AG10803 (cell line): ENCODE measurements at places on chromosomes 3 and 15.

GRCh38 chr3:37852097-37852496, 9.6 kb upstream of the CTDSPL start:
- peak; percentile 59 for DNase-seq

GRCh38 chr3:54360320-54360719, 238.0 kb downstream of the CACNA2D3 start:
- DNase-seq = no peak

DNA sequence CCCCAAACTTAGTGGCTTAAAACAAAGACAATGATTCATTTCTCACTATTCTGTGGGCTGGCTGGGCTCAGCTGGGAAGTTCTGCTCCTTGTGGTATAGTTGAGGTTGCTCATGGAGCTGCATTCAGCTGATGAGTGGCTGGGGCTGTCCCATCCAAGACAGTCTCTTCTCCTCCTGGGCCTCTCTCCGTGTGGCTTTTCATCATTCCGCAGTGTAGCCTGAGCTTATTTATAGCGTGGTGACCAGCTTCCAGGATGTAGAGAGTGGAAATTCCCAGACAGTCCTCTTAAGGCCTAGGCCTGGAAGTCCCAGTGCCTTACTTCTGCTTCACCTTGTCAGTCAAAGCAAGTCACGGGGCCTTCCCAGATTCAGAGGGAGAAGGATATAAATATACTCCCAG, 136.7 kb upstream of the DAZL start:
- peak; percentile 84 for DNase-seq

- peak; percentile 86 for DNase-seq
Observed at GRCh38 chr3:55162031-55162795, 234.4 kb upstream of the LRTM1 start.

GRCh38 chr15:78840661-78841375, 29.6 kb upstream of the ADAMTS7 start:
- peak; percentile 11 for DNase-seq

- DNase-seq = no peak
Observed at GRCh38 chr15:78104119-78104479, 11.7 kb downstream of the SH2D7 start.

DNA sequence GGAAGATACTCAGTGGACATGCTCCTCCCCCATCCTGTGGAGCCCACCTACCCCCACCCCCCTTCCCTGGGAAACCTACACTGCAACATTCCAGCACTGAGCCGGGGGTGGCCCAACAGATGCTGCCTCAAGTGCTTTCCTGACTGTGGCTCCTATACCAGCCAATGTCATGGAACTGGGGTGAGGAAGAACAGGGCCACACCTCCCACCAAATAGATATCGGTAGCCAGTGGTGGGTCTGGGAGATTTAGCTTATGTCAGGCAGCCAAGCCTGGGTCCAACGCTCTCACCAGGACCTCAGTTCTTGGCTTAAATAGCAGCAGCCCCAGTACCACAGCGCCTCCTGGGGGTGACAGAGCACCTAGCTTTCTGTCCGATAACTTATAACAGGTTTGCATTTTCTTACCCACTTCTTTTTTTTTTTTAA, 30.3 kb downstream of the CDC25A start:
- DNase-seq = peak; percentile 66

DNA sequence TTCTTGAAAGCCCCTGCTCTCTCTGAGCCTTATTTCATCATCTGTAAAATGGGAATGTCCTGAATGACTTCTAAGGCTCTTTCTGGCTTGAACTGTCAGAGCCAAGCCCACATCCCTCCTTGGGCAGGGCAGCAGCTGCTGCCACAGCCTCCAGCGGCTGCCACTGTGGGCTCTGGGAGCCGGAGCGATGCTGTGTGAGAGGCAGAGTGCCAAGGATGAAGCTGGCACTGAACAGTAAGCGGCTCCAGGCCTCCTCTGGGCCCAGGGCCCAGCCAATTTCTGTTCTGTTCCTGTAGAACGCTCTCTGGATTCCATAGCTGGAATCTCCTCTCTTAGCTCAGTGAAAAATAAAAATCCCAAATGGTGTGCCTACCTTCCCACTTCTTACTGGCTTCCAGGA, 4.4 kb downstream of the CPLX3 start:
- peak; percentile 27 for DNase-seq

GRCh38 chr15:70643783-70644125, 119.6 kb downstream of the UACA start:
- DNase-seq = peak; percentile 27

GRCh38 chr3:12479919-12480427, 4.3 kb upstream of the TSEN2 start:
- DNase-seq = peak; percentile 39

GRCh38 chr3:39990532-39990931, 181.1 kb downstream of the MYRIP start:
- peak; percentile 36 for DNase-seq

- peak; percentile 81 for DNase-seq
Observed at GRCh38 chr3:78887029-78887428, 880.8 kb downstream of the ROBO1 start.

GRCh38 chr3:177942911-177943310, 593.3 kb upstream of the KCNMB2 start:
- DNase-seq = no peak

DNA sequence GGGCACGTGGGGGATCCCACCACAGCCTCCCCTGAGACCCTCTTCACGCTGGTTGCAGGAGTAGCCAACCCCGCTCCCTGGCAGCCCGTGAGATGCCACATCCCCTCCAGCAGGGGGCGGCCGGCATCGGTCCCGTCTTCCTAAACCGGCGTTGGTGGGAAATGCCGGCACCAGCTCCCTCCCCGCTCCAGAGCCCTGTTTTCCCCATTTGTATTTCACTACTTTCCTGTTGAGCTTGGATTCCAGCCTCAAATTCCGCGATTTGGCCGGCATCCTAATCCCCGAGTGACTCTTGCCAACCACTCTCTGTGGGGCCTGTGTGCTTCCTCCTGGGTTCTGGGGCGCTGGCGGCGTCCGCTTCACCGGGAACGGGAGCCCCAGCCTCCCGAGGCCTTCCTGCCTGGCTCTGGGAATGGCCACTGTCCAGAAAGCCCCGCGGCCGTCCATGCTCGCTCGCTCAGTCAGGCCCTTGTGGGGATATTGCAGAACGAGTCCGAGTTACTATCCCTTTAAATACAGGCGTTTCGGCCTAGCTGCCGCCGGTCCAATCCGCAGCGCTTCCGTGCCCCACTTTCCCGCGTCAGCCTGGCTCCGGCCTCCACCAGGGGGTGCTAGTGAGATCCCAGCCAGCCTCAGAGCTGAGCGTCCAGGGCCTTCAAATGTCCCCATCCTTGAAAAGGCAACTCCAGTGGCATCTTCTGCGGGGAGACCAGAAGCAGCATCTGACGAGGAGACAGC, 8.1 kb upstream of the ADAMTS17 start:
- DNase-seq = peak; percentile 74

DNA sequence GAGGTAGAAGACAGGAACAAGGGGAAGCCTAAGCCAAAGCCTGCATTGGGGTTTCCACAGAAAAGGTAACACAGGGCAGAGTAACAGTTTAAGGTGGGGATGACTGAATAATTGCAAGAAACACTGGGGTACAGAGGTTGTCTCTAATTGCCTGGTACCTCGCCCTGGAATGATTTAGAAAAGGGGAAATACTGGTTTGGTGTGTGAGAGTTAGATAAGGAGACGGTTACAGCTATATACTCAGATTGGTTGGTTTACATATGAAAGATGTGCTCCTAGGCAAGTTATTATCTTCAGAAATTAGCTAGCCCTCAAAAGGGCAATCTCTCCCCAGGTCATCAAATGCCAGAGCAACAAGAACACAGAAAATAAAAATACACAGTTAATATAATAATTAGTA, 58.8 kb downstream of the SMARCC1 start:
- no peak for DNase-seq

GRCh38 chr15:91632176-91632575, 221.3 kb upstream of the SLCO3A1 start:
- DNase-seq = no peak

- no peak for DNase-seq
Observed at GRCh38 chr3:127107002-127107401, 85.9 kb upstream of the PRR23E start.

GRCh38 chr3:182258538-182259177, 534.6 kb upstream of the ATP11B start:
- peak; percentile 30 for DNase-seq

- DNase-seq = peak; percentile 13
Observed at GRCh38 chr3:72953325-72953956, 43.2 kb upstream of the PPP4R2 start.

DNA sequence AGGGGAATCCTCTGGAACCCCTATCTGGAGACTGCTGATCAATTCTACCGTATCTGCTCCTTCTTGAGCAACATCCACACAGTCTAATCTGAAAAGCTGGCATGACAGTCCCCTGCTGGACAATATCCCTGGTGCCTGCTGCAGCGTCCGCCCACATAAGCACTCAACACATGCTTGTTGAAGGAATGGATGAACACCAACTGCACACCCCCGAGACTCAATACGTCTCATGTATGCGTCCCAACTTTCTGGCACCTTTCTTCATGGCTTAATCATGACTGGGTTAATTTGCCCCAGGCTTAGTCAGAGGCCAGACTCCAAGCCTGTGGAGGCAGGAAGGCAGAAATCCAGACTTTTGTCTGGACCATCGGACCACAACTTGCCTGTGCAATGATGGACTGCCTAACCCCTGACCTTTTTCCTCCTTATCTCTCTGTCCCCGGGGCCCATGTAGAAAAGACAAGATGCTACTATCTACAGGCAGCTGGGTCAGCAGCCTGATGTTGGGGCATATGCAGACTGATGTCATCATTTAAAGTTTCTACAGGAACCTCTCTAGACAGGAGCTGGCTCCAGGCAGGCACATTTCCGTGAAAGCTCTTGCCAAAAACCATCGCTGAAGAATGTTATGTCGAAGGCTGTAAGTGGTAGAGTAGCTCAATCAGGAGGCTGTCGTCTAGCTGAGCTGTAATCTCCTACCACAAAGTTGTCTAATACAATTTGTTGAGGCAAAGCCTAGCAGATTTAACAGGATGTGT, 114.1 kb upstream of the TPM1 start:
- DNase-seq = peak; percentile 97

DNA sequence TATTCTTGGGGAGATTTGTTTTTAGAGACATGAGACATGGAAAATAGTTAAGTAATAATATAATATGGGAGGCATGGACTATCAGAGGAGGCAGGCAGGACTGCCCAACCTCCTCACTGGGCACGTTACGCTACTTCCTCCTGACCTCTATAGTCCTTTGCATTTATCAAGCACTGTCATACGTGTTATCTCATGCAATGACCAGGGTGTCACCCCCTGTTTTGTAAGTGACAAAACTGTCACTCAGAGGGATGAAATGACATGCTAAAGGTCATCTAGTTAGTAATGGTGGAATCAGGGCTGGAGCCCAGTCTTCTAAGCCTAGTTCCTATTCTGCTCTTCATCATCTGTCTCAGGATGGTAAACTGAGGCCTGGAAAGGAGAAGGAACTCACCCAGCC, 66.7 kb downstream of the ST6GAL1 start:
- DNase-seq = no peak

DNA sequence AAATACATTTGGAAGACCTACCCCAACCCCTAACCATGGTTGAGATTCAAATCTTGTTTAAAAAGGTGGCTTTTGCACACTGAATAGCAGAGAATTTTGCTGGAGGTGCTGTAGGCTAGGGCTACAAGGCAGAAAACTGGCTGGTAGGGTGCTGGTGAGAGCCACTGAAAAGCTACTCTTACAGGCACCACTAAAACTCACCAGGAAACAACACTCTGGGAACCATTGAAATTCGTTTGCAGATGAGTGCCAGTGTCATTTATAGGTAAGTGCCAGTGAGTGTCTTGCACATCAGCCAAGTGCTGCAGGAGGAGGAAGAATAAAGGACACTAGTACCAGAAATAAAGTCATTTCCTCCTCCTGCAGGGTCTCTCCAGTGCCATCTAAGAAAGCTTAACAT, 610.2 kb downstream of the ZNF385D start:
- no peak for DNase-seq

GRCh38 chr3:69505770-69506407, 120.0 kb upstream of the FRMD4B start:
- DNase-seq = no peak

DNA sequence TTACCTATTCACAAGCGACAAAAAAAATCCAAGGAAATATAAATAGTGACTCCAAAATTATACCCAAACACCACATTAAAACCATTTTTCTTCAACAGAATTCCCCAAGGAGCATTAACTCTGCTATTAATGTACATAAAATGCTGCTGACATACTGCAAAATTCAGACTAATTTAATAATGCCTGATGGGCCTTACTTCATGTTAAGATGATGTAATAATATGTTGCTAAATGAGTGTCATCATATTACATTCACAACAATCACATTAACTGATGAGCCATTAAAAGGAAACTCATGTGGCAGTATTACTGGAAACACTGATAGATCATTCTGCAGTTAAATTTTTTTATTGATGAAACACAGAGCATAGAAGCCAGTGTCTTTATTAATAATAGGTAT, 204.9 kb upstream of the CGNL1 start:
- peak; percentile 18 for DNase-seq

- no peak for DNase-seq
Observed at GRCh38 chr3:189776149-189776824, 145.1 kb downstream of the TP63 start.

GRCh38 chr3:78360849-78361248, 1321.0 kb downstream of the ROBO2 start:
- no peak for DNase-seq
